ENCODE measurements at places on chromosomes 12 and 14.
A peak's percentile ranks its signal among the peaks of the same experiment; 100 is the strongest.

- no peak for DNase-seq
Measured at GRCh38 chr14:49280566-49280965, 305.6 kb downstream of the RPS29 start.

GRCh38 chr14:88005978-88006851 lies 1.3 kb downstream of the GPR65 start:
- peak; percentile 78 for DNase-seq

DNA sequence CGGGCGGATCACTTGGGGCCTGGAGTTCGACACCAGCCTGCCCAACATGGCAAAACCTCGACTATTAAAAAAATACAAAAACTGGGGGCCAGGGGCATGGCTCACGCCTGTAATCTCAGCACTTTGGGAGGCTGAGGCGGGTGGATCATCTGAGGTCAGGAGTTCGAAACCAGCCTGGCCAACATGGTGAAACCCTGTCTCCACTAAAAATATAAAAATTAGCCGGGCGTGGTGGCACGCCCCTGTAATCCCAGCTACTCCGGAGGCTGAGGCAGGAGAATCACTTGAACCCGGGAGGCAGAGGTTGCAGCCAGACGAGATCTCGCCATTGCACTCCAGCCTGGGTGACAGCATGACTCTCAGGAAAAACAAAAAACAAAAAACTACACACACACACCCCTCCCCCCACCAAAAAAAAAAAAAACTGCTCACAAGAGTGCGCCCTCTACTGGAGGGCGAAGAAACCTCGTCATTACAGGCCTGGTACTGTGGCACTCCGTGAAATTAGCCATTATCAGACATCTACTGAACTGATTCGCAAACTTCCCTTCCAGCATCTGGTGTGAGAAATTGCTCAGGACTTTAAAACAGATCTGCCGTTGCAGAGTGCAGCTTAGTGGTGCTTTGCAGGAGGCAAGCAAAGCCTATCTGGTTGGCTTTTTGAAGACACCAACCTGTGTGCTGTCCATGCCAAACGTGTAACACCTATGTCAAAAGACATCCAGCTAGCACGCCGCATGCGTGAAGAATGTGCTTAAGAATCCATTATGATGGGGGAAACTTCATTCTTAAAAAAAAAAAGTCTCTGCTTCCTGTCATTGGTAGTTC lies 7.7 kb downstream of the PPP1R3E start:
- DNase-seq, result peak; percentile 37

DNA sequence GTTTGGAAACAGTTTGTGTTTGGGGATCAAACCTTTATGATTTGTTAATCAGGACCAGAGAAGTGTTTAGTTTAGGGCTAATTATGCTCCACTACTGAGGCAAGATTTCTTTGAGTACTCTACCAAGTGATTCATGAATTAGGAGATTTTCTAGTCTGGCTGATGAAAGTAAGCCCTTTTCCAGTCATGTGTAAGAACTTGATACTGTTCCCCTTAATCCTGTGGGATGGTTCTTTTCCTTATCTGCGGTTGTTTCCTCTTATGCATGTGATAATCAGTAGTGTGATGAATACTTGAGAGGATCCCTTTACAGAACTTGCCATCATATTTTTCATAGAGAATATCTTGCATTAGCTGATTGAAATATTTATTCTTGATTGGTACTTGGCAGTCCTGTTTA lies 42.1 kb downstream of the DYRK2 start:
- DNase-seq, result no peak

GRCh38 chr12:112116232-112117060 lies 7.9 kb upstream of the NAA25 start:
- DNase-seq, result no peak

- no peak for DNase-seq
Measured at GRCh38 chr14:100715332-100715731, 11.4 kb upstream of the DLK1 start.

GRCh38 chr12:124397807-124398577 lies 103.1 kb downstream of the RFLNA start:
- no peak for DNase-seq

DNA sequence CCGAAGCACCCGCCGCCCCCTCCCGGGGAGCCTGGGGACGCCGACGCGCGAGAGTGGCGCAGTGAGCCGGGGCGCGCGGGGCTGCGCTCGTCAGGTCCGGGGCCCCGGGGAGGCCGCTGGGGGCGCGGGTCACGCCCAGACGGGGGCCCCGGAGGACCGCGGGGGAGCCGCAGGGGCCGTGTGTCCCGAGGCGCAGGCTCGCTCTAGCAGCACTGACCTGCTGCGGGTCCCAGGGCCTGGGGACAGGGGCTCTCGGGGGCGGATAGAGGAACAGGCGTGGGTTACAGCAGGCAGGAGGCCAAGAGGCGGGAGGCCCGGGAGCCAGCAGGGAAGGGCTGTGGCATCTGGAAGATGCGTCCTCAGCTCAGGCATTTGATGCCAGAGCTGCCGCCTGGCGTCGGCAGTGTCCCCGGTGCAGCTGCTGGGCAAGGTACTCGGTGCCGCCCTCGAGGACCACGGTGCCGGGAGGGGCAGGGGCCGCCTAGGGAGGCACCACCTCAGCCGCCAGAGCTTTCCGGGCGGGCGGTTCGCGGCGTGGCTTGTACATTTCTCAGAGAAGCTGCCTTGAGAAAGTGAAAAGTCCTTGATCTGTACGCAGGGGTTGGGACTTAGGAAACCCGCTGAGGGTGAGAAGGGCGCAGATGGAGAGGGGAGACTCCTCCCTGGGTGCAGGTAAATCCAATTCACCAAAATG lies 1.2 kb downstream of the WNT5B start:
- DNase-seq, result no peak

GRCh38 chr14:49858383-49858782 lies 5.8 kb upstream of the NEMF start:
- DNase-seq, result peak; percentile 37

- DNase-seq, result no peak
Measured at GRCh38 chr12:4157122-4157521, 116.4 kb upstream of the CCND2 start.

DNA sequence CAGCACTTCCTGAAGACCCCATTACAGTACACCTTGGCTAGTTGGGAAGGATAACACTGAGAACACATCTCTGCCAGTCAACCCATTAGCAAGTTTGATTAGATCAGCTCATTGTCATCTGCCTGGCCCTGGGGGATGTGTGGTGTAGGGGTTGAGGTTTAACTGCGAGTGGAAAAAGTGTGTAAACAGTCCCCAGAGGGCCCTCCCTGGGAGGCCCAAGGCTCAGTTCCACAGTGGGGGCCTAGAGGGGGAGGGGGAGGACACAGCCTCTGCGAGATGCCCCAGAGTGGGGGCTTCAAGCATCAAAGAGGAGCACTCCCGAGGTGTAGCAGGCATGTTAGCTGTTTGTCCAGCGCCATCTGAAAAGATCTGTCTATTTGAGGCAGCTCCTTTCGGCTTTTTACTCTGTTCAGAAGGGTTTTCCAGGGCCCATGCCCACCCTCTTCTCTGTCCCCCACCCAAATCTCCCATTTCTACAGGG lies 344 bp downstream of the LPAR5 start:
- DNase-seq, result peak; percentile 69

- DNase-seq, result no peak
Measured at GRCh38 chr12:105470601-105471000, 140.1 kb downstream of the C12orf75 start.

DNA sequence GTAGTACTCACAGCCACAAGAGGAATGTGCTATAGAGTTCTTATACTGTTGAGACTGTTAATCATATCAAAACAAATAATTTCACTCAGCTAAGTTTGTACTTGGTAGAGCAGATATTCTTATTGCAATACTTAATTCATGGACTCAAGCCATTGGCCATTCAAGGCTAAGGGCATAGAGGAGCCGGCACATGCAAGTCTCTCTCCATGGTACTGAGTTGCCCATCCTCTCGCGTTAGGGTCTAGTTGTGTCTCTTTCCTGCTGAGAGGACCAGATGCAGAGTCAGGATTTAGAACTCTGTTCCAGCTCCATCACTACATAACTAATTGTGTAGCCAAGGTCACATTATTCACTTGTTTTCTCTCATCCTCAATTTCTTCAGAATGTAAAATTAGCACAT lies 14.4 kb upstream of the TUNAR start:
- no peak for DNase-seq

DNA sequence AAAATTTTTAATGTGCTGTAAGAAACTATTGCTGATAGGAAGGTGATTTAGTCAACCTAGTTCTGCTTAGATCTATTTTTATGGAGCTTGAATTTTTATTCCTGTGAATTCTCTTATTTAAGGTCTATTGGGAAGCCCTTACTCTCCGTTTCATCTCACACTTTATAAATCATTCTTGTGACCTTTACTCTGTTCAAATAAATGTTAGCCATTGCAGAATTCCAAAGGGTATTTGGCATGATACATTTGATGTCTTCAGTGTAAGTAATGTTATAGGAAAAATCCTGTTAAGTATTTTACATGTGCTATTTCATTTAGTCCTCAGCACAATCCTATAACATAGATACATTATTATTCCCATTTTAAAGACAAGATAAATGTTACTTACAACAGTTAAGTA lies 12.5 kb downstream of the PTPRQ start:
- DNase-seq, result no peak

GRCh38 chr12:2113119-2113912 lies 60.5 kb downstream of the CACNA1C start:
- no peak for DNase-seq
